ENCODE measurements at places on chromosomes 13 and 19. TPM values are rescaled to one million over a fixed set of nuclear protein-coding genes. Genes with fewer than 3 reads are reported as not detected.

- no peak for DNase-seq
- H3K27me3 ChIP-seq: no peaks in the 10 kb centered on the region
- H3K4me3 ChIP-seq: no peak overlapping the region
- no peaks in the 10 kb centered on the region for H3K4me1 ChIP-seq
- no peaks in the 10 kb centered on the region for H3K36me3 ChIP-seq
Measured at GRCh38 chr13:52085421-52085820, 43.5 kb downstream of the NEK5 start.

DNA sequence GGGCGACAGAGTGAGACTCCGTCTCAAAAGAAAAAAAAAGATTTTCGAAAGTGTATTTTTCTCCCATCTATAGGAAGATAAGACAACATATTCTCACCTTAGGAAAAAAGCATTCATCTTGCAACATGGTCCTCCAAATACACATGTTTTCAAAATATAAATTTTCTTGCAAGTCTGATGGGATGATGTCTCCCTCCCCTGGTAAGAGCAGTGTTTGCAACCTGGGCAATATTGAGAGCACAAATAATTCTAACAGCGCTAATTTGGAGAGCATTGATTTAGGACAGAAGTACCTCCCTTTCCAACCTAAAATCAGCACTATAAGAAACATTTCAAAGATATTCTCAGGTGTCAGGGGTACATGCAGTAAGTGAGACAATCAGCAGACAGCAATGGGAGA lies 61.0 kb upstream of the SHISA2 start:
- no peaks in the 10 kb centered on the region for H3K4me1 ChIP-seq
- no peak overlapping the region for H3K4me3 ChIP-seq
- no peak for DNase-seq
- H3K36me3 ChIP-seq: no peaks in the 10 kb centered on the region
- no peak overlapping the region for H3K27ac ChIP-seq

SH2D3A gene
- 35.2 TPM for polyA plus RNA-seq

CBLC gene
- not detected for polyA plus RNA-seq

NALCN gene
- polyA plus RNA-seq: not detected

DACH1 gene
- 0.20 TPM for polyA plus RNA-seq

DEDD2 gene
- polyA plus RNA-seq: 132 TPM

All from naive thymus-derived CD4-positive, alpha-beta T cell (primary cell).